ENCODE measurements at places on chromosomes 2 and 18.

DNA sequence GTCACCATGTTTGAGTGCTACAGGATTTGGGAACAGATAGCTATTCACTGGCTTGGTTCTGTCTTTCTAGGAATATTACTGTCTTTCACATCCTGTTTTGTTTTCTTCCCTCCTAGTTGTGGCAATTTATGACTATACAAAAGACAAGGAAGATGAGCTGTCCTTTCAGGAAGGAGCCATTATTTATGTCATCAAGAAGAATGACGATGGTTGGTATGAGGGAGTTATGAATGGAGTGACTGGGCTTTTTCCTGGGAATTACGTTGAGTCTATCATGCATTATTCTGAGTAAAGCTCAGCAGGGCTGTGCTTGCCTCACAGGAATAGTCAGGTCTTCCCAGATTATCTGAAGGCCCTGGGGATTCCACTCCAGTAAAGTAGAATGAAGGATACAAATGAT is 98.9 kb downstream of the ABI2 start:
- H3K4me1 ChIP-seq: no peaks in the 10 kb centered on the region
- H3K36me3 ChIP-seq: peaks cover 30% of the 10 kb centered on the region
- no peaks in the 10 kb centered on the region for H3K27me3 ChIP-seq
- H3K27ac ChIP-seq: no peak overlapping the region

DNA sequence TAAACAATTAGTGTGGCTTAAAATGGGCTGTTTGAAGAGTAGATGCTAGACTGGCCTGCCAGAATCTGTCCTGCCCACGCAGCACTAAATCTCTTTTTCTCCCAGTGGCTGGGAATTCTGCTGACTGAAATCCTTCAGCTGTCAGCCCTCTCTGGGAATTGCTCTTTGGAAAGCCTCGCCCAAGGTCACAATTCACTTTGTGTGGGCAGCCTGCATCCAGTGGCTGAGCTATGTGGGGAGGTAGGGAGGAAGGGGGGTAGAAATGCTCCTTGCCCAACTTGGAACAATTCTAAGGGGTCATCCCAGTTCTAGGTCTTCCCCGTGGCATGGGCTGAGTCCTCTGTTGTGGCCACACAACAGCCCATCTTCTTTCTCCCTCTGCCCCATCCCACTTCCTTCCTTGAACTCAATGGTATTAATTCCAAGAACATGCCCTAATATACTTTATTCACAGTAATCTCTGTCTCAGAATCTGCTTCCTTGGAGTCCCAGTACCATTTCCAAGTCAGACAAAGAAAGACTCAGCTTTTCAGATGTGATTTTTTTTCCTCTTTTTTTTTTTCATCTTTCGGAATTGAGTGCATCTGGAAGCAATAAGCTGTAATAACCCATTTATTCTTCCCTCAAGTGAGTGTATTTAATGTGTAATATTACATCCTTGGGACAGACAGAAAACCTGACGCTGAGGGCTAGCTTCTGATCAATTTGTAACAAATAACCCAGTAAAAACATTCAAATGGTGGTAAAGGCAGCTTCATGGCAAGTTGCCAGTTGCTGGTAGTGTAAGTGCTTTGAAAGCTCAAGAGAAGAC is 189.4 kb downstream of the GPD2 start:
- H3K4me1 ChIP-seq: no peaks in the 10 kb centered on the region
- H3K36me3 ChIP-seq: no peaks in the 10 kb centered on the region
- H3K27me3 ChIP-seq: no peaks in the 10 kb centered on the region
- DNase-seq: no peak

GRCh38 chr2:214547931-214548330 is 137.1 kb downstream of the VWC2L start:
- DNase-seq: no peak
- H3K4me1 ChIP-seq: no peaks in the 10 kb centered on the region
- no peaks in the 10 kb centered on the region for H3K27me3 ChIP-seq
- no peaks in the 10 kb centered on the region for H3K36me3 ChIP-seq

DNA sequence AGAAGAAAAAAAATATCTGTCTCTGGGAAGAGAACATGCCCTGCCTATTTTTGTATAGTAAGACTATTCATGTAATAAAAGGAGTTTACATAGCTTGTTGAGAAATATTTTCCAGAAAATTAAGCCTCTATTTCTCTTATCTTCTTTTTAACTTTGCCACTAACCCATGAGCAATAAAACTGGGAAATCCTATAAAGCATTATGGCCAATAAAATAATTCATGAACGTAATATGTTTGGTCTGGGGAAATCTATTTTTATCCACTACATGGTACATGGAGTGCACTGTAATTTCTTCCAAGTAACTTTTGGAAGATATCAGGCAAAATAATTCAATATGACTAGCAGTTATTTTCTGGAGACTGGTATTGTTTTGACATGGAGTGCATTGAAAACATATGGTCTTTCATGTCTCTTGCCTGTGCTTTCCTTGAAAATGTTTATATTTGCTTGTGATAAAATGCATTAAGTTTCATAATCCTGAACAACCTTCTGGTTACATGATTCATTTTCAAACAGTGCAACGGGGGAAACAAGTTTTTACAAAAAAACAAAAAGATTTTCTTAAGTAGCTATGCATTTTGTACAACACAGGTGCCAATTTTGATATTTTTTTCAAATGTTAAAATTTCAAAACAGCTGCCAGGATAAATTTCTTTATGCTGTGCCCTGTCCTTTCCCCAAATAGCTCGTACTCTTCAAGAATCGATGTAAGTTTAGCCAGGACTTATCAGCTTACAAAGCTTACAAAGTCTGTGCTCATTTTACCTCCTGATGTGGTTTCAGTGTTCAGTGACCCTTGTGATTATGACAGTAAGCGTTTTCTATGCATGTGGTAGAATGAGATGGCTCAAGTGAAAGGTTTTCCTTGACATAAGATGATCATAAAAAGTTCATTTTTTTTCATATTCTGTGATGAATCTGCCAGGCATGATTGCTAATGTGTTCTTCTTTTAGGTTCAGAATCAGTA is 194.5 kb downstream of the UBE2E3 start:
- peaks cover 15% of the 10 kb centered on the region for H3K4me1 ChIP-seq
- no peak overlapping the region for H3K27ac ChIP-seq
- no peak overlapping the region for H3K4me3 ChIP-seq
- no peaks in the 10 kb centered on the region for H3K36me3 ChIP-seq
- no peaks in the 10 kb centered on the region for H3K27me3 ChIP-seq
- DNase-seq: no peak

GRCh38 chr2:231936491-231936890 is 10.3 kb upstream of the NPPC start:
- peaks cover 8% of the 10 kb centered on the region for H3K27me3 ChIP-seq
- H3K4me3 ChIP-seq: no peak overlapping the region
- DNase-seq: no peak

DNA sequence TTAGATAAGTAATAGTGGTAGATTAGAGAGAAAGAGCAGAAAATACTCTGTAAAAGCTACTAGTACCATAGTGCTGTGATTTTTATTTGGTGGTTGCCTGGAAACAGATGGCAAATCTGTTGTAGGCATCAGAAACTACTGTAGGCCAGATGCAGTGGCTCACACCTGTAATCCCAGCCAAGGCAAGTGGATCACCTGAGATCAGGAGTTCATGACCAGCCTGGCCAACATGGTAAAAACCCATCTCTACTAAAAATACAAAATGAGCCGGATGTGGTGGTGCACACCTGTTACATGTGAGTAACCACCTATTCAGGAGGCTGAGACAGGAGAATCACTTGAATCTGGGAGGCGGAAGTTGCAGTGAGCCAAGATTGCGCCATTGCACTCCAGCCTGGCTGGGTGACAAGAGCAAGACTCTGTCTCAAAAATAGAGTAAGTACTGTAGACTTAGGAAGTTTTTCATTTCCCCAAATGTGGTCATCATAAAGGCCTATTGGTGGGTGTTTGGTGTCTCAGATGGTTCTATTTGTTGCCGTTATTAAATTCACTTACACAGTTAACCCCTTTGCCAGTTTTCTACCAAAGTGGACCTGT is 79.6 kb downstream of the SPTBN1 start:
- H3K27me3 ChIP-seq: no peaks in the 10 kb centered on the region
- H3K27ac ChIP-seq: no peak overlapping the region
- no peak overlapping the region for H3K4me3 ChIP-seq
- H3K4me1 ChIP-seq: peaks cover 17% of the 10 kb centered on the region
- DNase-seq: no peak
- no peaks in the 10 kb centered on the region for H3K36me3 ChIP-seq

GRCh38 chr2:69211048-69211447 is 176.0 kb downstream of the GFPT1 start:
- H3K4me3 ChIP-seq: no peak overlapping the region
- no peaks in the 10 kb centered on the region for H3K36me3 ChIP-seq
- DNase-seq: no peak
- no peak overlapping the region for H3K27ac ChIP-seq
- peaks cover 5% of the 10 kb centered on the region for H3K27me3 ChIP-seq

GRCh38 chr18:8005870-8006569 is 438.9 kb downstream of the PTPRM start:
- no peaks in the 10 kb centered on the region for H3K27me3 ChIP-seq
- no peak for DNase-seq
- H3K4me1 ChIP-seq: no peaks in the 10 kb centered on the region
- H3K36me3 ChIP-seq: no peaks in the 10 kb centered on the region
- no peak overlapping the region for H3K27ac ChIP-seq

DNA sequence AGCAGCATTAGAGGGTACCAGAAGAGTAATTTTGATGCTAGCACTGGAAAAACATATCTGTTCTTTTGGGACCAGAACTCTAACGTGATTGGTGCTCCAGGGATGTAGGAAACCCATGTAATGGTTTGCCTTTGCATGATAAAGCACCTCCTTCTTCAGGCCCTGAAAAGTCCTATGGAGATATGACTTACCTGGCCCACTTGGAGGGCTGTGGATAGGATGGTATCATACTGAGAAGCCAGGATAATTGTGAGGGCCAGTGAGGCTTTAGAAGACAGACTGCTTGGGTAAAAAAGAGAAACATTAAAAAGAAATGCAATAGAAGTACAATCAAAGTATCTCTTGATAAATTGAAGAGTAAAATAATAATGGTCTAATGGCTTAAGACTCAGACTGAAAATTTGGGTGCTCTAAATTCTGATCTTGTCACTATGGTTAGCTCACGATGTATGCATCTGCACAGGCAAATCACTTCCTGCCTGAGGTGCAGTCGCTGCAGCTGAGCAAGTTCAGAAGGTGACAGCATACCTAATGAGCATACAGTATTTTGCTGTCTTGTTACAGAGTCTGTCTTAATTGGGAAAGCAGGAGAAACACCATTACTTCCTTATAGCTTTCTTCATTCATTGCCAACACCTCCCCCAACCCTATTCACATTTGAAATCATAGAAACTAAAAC is 371.5 kb downstream of the NUP35 start:
- H3K4me1 ChIP-seq: no peaks in the 10 kb centered on the region
- no peak for DNase-seq
- H3K27ac ChIP-seq: no peak overlapping the region

DNA sequence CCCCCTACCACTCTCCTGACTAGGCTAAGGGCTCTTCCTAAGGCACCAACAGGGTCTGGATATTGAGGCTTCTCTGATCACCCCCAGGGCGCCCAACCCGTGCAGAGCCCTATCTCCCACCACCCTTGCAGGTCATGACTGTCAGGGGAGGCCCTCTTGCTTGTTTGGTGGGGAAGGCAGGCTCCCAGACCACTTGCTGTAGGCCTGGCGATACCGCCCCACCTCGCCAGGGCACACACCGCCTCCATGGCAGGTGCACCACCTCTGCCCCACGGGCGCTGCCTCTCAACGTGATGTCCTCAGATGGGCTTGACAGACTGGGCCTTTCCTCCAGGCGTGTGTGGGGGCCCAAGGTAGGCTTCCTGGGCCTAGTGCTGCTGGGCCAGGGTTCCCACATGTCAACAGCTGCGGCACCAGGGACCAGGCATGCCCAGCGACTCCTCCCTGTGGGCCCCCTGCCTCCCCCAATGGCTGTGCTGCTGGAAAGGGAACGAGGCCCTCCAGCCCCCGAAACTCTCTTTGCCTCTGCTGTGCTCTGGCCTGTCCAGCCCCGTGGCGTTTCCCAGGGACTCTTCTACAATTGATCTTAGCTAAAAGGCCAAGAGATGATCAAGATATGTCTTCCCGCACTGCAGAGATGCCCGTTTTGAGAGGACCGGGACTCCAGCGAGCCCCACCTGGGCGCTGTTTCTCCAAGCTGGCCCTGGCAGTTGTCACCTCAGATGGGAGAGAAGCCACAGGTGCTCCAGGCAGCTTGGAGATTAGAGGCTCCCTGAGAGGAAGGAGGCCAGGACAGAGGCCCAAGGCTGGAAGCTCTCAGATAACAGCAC is 7.5 kb downstream of the NPPC start:
- DNase-seq: no peak
- peak overlapping the region; percentile 13 for H3K4me3 ChIP-seq
- H3K27me3 ChIP-seq: peaks cover 8% of the 10 kb centered on the region
- no peaks in the 10 kb centered on the region for H3K36me3 ChIP-seq
- no peak overlapping the region for H3K27ac ChIP-seq

- H3K4me3 ChIP-seq: peak overlapping the region; percentile 94
- H3K36me3 ChIP-seq: peaks cover 16% of the 10 kb centered on the region
- H3K4me1 ChIP-seq: peaks cover 13% of the 10 kb centered on the region
- peak overlapping the region; percentile 97 for H3K27ac ChIP-seq
- peak; percentile 70 for DNase-seq
- H3K27me3 ChIP-seq: no peaks in the 10 kb centered on the region
Measured at GRCh38 chr2:60554074-60554645, 706 bp upstream of the BCL11A start.

DNA sequence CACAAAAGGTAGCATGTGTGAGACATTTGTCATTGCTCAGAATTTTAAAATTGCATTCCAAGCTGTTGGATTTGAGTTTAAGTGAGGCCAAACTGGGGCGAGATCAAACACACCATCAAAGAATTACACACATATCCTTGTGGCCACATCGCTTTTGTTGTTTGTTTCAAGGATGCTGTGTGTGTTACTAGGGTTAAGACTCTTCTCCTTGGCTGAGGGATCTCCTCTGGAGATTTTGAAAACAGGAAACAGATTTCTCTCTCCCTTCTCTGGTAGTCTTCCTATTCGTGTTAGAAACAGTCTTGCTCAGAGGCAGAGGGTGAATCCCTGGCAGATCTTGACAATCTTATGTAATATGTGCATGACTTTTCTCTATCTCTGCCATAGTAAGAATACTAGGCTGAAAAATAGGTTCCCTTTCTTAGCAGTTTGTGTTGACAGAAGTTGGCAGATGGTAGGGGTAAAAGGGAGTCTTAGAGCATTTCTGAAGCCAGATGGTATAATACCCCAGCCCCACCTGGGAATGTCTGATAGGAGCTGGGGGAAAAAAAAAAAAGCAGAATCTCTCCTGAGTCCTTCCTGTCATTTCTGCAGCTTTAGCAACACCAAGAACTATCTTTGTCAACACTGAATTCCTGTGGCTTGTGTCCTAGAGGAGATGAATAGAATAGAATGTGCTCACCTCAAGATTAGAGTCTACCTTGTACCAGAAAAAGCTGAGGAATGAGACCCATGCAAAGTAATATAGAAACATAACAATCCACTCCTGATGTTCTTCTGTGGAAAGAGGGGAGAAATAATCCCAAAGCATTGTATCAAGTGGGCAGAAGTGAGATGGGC is 101.8 kb downstream of the XRCC5 start:
- H3K36me3 ChIP-seq: peaks cover 45% of the 10 kb centered on the region
- H3K4me3 ChIP-seq: no peak overlapping the region
- peak overlapping the region; percentile 31 for H3K27ac ChIP-seq
- no peak for DNase-seq
- no peaks in the 10 kb centered on the region for H3K27me3 ChIP-seq
- peaks cover 7% of the 10 kb centered on the region for H3K4me1 ChIP-seq
